ENCODE measurements at places on chromosomes 7 and 10. TPM values are rescaled to one million over a fixed set of nuclear protein-coding genes. Genes with fewer than 3 reads are reported as not detected.

KCNIP2 gene
- 6.8 TPM for total RNA-seq

EEF1AKMT2 gene
- 24.4 TPM for total RNA-seq

ACADSB gene
- total RNA-seq: 15.0 TPM

- DNase-seq: no peak
Observed at GRCh38 chr7:159032322-159032721, 112.3 kb downstream of the VIPR2 start.

GRCh38 chr10:104638861-104639589, 2.1 kb upstream of the SORCS3 start:
- DNase-seq: no peak

DNA sequence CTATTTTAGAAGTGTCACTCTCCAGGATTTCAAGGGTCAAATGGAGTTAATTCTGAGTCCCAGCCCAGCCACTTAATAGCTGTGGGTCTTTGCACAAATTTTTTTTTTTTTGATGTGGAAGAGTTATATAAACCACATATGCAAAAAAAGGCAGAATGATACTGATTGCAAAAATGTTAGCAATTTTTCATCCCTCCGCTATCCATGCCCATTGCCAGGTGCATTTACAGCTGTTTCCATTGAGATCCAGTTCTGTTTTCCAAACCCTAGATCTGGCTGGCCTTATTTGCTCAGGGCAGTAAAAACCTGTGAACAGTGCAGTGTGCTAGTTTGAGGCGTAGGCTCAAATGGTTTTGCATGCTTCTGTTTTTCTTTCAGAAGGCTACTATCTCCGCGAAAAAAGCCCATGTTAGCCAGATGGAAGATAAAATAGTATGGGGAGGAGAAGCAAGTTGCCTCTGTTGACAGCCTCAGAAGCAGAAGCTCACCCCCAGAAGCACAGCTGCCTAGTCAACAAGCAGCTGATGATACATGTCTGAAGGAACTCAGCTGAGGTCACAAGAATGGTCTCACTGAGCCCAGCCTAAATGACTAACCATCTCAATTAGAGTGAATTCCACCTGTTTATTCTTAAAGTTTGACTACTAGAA, 997 bp upstream of the ZNF138 start:
- no peak for DNase-seq

GRCh38 chr7:41579961-41580935, 122.6 kb downstream of the INHBA start:
- no peak for DNase-seq

DNA sequence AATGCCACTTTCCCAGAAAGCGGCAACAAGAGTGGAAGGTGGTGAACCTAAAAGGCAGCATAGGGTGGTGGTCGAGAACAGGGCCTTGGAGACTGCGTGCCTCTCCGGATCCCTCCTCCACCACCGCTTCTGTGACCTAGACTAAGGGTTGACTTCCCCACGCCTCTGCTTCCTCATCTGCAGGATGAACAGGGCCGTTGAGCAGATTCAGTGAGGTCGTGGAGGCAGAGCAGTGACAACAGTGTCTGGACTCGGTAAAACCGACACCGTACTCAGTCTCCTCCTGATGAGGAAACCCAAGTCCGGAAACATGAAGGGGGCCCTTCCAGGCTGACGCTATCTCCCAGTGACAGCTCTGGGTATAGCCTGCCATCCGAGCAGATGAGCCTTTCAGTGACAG, 162.6 kb downstream of the CELF2 start:
- peak; percentile 89 for DNase-seq

DNA sequence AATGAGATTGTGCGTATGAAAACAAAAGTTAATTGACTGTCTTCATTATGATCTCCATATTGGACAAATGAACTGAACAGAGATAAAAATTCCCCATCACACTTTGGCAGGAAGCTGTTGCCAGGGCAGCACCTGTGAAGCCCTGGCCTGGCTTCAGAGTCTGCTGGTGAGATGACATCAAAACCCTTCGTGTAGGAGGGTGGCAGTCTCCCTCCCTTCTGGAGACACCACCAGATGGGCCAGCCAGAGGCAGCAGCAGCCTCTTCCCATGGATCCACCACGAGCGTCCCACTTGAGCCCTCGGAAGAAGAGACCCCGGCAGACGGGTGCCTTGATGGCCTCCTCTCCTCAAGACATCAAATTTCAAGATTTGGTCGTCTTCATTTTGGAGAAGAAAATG, at the start of gene DNTT:
TSS of gene DNTT (plus strand) at position 205 of the 400 bp plus-strand sequence. CDS start at position 269, 64 bp downstream.
- DNase-seq: no peak

DNA sequence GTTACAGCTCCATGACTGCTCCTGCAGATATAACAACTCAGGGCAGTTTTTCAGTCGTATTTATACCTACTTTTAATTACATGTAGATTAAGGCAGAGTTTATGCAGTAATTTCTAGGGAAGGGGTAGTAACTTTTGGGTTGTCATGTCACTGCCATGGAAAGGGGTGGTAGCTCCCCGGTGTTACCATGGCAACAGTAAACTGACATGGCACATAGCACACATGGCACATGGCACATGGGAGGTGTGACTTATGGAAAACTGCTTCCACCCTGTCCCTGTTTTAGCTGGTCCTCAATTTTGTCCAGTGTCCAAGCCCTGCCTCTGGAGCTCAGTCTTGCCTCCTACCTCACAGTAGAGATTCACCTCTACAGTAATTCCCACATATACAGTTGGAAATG, 3.9 kb upstream of the TOMM7 start:
- DNase-seq: no peak

GRCh38 chr10:96541921-96542320, 28.2 kb upstream of the TLL2 start:
- no peak for DNase-seq

DNA sequence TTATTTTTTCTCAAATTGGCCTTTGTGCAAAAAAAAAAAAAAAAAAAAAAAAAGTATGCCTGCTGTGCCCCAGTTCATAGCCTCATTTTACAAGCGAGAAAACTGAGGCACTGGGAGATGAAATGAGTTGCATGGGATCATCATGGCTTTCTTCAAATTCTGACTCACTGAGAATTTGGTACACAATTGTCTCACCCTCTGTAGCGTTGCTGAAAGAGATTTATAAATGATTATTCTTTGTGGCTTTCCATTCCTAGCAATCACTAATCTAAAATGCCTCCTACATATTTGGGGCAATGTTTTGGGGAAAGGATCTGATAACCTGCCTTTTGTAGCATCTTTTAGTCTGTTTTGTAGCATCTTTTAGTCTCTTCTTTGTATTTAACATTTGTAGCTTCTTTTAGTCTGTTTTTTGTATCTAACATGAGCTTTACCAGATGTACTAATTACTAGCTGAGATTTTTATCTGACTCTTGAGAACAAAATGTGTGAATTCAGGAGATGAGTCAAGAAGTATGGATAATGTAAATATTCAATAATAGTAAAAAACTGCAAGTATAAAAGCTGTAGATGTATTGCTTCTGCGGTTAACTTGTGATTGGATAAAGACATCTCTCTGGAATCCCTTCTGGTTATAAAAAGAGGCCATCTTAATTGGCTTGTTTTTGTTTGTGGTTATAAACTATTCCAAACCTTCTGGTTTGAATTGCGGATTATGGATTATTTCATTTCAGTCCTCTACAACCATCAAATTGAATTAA, 161.4 kb downstream of the ARID5B start:
- no peak for DNase-seq

- no peak for DNase-seq
Observed at GRCh38 chr7:35380739-35381224, 126.9 kb upstream of the TBX20 start.

- no peak for DNase-seq
Observed at GRCh38 chr7:150715293-150715692, 1.1 kb upstream of the GIMAP1 start.

- DNase-seq: peak; percentile 89
Observed at GRCh38 chr10:6530211-6530840, 49.8 kb downstream of the PRKCQ start.
